HL-60 (cell line): ENCODE measurements at places on chromosomes 1 and 21.
A peak's percentile ranks its signal among the peaks of the same experiment; 100 is the strongest.

DNA sequence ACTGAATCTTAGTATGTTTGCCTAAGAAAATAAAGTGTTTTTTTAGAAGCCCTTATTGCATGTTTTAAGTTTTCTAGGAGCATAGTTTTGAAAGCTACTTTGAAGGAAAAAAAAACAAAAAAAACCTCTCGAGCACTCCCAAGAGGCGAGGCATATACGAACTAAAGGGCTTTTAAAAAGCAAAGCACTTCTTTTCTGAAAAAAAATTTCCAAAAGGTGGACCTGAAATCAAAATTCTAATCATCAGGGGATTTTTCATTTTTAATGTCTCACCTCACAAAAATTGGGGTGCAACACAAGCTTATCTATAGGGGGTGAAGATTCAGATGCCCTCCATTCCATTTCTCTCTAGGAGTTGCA is 594 bp downstream of the GLMN start:
- no peak for DNase-seq

DNA sequence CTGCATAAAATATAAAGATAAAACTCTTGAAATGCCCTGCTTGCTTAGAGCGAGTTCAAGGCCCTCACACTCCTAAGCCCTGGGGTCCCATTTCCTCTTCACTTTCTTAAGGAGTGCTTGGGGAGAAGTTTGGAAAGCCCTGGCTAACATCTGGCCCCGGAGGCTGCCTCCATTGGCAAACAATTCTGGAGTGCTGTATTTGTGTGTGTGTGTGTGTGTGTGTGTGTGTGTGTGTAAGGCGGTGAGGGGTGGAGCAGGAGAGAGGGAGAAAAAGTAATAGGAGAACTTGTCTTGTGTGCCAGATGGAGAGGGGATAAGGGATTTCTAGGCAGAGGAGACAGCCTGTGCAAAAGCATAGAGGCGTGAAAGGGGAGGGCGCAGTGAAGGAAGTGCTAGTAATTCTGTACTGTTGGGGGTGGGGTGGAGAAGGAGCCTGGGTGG is 578 bp upstream of the TRIM62 start:
- no peak for DNase-seq

DNA sequence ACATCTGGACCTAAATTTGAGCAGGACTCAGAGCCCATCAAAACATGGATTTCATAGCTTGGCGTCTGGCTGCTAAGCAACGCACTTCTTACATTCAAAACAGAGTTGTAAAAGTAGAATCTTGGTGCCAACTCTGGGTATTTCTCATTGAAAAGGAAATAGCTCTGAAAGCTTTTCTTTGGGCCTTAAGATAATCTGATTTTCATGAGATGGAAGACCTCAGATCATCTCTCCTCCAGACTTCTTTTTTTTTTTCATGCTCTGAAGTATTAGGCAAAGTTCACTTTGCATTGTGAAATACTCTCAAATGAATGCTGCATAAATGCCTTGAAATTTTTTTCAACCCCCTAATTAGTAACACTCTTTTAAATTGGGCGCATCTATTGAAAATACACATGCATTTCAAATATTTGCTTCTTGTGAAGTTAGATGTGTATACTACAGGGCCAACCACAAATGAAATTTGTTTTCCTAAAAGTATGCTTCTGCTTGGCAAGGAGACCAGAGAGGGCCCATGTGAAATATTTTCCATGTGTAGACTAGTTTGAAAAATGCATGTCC is 4.2 kb downstream of the ADAMTS5 start:
- DNase-seq: no peak

- no peak for DNase-seq
Measured at GRCh38 chr1:211145944-211146343, 12.0 kb upstream of the KCNH1 start.

DNA sequence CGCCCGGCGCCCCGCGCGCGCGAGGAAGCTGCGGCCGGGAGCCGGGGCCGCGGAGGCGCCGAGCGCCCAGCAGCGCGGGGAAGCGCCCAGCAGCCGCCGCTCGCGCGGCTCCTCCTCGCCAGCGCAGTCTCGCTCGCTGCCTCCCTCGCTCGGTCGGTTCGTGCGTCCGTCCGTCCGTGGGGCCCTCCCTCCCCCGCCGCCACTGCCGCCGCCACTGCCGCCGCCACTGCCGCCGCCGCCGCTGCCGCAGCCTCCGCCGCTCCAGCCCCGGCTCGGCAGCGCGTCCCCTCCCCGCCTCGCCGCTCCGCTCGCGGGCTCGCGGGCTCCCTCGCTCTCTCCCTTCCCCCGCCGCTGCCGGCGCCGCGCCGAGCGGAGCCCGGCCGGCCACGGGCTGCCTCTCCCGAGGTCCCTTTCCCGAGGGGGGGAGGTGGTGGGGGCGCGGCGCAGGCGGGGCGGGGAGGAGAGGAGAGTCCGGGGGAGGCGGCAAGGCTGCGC is at the start of gene KCND3:
TSS of gene KCND3 (minus strand) at position 138 of the 495 bp plus-strand sequence.
- DNase-seq: no peak

DNA sequence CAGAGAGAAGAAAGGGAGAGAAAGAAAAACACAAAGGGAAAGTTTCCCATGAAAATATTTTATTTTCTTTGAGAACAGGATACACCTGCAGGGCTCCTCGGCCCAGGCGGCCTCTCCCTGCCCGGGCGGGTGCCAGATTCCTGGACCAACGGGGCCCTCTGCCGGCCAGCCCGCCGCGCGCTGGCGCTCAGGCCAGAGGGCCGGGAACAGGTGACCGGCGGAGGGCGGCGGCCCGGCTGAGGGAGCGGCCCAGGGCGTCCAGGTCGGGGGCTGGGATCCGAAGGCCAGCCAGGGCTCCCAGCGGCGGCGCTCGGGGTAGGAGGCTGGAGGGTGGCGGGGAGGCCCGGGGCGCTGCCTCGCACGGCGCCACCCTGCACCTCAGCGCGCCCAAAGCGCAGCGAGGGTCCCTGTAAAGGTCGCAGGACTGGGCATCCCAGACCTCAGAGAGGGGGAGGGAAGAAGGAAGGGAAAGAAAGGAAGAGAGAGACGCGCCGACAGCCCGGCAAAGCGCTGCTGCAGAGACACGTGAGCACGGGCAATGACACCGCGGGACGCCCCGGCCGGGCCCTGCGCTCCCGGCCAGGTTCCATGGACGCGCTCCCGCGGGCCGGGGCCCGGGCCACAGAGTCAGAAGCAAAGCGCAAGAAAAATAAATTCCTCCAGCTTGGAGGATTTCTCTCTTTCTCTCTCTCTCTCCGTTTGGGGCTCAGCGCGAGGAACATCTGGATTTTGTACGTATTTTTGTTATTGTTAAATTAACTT is 927 bp downstream of the WNT9A start:
- DNase-seq: peak; percentile 41

DNA sequence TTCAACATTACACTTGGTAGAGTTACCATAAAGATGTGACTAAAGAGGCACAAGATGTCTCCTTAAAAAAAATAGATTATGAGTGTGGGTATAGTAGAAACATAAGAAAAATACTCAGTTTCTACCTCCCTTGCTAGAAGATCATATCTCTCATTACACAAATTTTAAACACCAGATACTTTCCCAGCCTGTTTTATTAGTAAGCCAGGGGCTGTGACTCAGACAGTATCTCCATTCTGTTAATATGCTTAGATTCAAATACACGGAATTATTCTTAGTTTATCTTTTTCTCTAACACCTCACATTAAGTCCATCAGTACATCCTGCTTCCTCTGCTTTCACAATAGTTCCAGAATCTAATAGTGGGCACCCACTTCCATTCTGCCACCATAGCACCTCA is 561.8 kb upstream of the ADAMTS5 start:
- no peak for DNase-seq

- DNase-seq: no peak
Measured at GRCh38 chr1:29236712-29237128, 398 bp downstream of the PTPRU start.

DNA sequence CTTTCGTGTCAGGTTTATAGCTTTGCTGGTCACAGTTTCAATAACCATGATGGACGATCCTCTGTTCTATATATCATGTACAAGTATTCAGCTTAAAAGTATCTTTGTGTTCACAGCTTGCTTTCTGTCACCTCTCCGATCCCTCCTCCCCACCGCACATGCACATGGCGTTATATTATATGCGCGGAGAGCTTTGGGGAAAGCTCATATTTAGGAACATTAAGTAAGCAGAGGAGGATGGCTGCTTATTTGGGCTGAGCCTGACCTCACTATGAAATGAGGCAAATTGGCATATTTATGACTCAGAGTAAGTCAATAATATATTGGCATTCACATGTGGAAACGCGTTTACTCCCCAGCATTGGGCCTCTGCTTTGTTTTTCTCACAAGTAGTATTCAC is 360.5 kb downstream of the HLX start:
- DNase-seq: no peak

- DNase-seq: no peak
Measured at GRCh38 chr1:151165281-151165737, 393 bp downstream of the LYSMD1 start.

DNA sequence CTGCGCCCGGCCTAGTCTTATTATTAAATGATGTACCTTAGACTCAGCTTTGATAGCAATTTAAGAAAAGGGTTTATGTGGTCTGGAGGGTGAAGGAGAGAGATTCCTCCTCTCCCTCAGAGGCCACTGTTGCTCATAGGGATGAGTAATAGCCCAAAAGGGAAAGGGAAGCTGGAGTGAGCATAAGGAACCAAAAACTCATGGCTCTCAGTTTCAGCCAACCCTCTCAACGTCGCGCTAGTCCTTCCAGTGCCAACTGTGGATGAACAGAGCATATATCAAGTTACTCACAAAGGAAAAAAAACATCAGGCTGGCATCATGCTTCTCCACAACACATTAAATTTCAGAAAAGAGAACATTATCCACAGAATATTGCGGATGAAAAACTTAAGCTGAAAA is 8.3 kb upstream of the GPR89B start:
- no peak for DNase-seq

DNA sequence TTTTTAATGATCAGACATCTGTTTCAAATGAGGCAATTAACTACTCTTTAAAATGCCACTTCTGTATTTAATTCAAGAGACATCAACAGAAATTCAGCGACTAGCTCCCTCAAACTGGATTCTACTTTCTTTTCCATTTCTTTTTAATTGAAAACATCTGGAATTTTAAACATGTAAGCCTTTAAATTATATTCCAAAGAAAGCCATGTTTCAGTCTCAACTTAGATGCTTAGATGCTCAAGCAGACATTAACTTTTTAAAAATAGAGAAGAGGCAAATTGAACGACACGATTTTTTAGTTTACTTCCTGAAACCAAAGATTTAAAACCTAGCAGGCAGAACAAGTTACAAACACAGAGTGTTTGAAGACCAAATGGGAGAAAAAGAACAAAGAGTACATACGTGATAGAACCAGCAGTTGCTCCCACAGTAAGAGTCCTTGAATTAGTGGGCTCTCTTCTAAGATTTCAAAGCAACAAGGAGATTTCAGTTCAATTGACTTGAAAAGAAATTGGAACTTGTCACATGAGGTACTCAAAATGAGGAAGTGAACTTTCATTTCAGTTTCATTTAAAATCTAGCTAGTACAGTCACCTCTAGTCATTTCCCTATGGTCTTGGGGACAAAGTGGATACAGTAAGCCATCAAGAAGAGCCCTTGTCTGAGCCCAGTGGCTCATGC is at the start of gene CTSS:
TSS of gene CTSS (minus strand) at position 483 of the 681 bp plus-strand sequence. CDS start 1,015 bp downstream, outside the sequence.
- DNase-seq: peak; percentile 43

DNA sequence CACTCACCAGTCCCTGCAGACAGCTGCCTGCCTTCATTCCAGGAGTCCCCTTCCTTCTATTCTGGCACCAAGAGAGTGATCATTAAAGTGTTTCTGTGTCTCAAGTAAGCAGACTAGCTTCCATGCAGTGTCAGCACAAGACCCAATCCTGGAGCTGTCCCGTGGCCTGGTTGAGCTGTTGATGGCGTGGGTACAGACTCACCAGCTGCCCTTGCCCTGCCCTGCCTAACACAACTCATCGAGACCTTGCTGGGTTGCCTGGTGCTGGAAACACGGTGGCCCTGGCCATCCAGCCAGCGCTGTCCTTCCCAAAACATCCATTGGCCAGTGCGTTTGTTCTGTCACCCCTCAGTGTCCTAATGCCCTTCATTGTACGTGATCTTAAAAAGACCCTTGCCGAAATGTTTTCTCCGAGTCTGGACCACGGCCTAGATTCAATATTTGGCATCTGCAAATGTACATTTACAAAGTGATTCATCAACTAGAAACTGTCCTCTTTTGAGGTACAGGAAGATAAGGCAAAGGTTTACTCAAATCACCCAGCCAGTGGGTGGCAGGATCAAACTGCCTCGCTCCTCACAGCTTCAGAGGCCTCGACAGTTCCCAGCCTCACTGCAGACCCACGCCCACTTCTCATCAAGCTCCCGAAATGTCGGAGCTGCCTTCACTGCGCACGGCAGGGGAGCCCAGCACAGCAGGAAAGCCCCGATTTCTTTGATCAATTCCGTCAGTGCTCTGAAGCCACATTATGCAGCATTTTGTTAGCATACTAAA is 494.2 kb downstream of the KIF26B start:
- DNase-seq: no peak

DNA sequence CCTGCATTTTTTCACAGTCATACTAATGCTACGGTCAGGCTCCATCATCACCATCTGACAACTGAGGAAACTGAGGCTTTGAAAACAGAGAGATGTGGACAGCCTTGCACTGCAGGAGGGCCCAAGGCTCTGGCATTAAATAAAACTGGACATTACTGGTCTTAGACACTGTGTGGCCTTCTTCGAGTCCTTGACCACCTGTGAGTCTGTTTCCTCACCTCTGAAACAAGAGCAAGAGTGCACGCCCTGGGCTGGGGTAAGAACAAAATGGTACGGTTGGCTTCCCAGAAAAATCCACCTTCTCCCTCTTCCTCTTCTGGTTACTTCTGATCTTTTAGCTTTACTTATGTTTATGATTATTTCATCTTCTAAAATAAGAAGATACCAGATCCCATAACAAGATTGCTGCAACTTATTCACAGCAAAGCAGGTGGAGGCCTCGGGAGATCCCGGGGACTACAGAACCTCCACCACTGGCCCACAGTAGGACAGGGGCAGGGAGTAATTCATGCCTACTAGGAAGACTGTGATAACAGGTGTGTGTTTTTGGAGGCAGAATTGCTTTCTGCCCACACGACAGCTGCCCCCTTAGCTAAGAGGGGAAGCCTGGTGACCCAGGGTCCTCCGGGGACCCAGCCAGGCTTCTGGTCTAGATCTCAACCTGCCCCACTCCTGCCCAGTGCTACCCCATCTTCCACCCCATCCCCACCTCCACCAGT is 156.4 kb upstream of the EDN2 start:
- DNase-seq: no peak

DNA sequence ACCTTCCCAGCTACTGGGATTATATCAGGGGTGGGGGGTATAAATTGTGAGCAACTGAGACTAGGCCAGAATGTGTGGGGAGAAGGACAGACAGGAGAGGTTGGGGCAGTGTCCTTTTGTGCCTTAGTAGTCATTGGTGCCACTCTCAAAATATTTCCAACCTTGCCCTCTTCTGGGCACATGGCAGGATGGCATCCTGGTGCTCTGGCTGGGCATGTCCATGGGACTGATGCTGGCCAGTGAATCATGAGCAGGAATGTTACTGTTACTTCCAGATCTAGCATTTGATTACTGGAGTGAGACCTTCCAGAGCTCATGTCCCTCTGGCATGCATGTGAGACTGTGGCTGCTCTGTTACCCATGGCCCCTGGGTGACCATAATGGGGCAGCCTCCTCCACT is 151.2 kb downstream of the MATN1 start:
- no peak for DNase-seq
